ENCODE measurements at places on chromosomes 11 and 22. TPM values are rescaled to one million over a fixed set of nuclear protein-coding genes. Genes with fewer than 3 reads are reported as not detected.

DNA sequence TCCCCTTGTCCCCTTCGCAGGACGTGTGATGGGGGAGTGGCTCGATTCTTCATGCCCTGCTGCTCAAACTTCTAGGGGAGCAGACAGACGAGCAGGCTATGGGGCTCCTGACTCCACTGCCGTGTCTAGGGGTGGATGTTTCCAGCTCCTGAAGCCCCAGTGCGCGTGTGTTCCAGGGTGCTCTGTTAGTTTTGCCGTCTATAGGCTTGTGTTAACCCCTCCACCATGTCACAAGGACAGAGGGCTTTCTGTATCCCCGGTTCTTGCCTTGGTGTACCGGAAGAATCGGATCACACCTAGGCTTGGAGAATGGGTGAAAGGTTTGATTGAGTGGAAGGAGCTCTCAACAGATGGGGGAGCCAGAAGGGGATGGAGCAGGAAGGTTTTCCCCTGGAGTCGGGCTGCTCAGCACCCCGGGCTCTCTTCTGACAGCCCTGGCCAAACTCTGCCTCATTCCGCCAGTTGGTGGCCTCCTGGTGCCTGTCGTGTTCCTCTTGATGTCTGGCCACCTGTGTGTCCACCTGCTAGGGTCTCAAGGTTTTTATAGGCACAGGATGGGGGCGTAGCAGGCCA is 810.7 kb downstream of the BRD1 start:
- H3K36me3 ChIP-seq, result no peaks in the 10 kb centered on the region
- H3K27me3 ChIP-seq, result no peaks in the 10 kb centered on the region
- DNase-seq, result no peak
- H3K4me3 ChIP-seq, result no peak overlapping the region

The SCGB1D1 gene
- not detected for total RNA-seq

- no peaks in the 10 kb centered on the region for H3K27me3 ChIP-seq
- no peaks in the 10 kb centered on the region for H3K36me3 ChIP-seq
- no peak for DNase-seq
- no peak overlapping the region for H3K4me3 ChIP-seq
- H3K4me1 ChIP-seq, result no peaks in the 10 kb centered on the region
- H3K27ac ChIP-seq, result no peak overlapping the region
Measured at GRCh38 chr11:69912161-69912910, 93.1 kb upstream of the FGF3 start.

GRCh38 chr11:16987205-16987568 is 27.0 kb downstream of the PLEKHA7 start:
- H3K36me3 ChIP-seq, result no peaks in the 10 kb centered on the region
- no peak overlapping the region for H3K4me3 ChIP-seq
- H3K27ac ChIP-seq, result no peak overlapping the region
- H3K4me1 ChIP-seq, result peaks cover 21% of the 10 kb centered on the region
- DNase-seq, result no peak

- no peak overlapping the region for H3K27ac ChIP-seq
- H3K27me3 ChIP-seq, result no peaks in the 10 kb centered on the region
- no peak for DNase-seq
Measured at GRCh38 chr11:70244698-70245097, 25.8 kb upstream of the PPFIA1 start.

The ACTN3 gene
- total RNA-seq, result 0.20 TPM

- H3K27ac ChIP-seq, result no peak overlapping the region
- H3K36me3 ChIP-seq, result no peaks in the 10 kb centered on the region
- no peaks in the 10 kb centered on the region for H3K27me3 ChIP-seq
Measured at GRCh38 chr11:115458877-115459276, 45.3 kb downstream of the CADM1 start.

- H3K27me3 ChIP-seq, result no peaks in the 10 kb centered on the region
- H3K4me1 ChIP-seq, result no peaks in the 10 kb centered on the region
- H3K36me3 ChIP-seq, result no peaks in the 10 kb centered on the region
- H3K4me3 ChIP-seq, result no peak overlapping the region
Measured at GRCh38 chr11:79083352-79083751, 357.5 kb downstream of the TENM4 start.

DNA sequence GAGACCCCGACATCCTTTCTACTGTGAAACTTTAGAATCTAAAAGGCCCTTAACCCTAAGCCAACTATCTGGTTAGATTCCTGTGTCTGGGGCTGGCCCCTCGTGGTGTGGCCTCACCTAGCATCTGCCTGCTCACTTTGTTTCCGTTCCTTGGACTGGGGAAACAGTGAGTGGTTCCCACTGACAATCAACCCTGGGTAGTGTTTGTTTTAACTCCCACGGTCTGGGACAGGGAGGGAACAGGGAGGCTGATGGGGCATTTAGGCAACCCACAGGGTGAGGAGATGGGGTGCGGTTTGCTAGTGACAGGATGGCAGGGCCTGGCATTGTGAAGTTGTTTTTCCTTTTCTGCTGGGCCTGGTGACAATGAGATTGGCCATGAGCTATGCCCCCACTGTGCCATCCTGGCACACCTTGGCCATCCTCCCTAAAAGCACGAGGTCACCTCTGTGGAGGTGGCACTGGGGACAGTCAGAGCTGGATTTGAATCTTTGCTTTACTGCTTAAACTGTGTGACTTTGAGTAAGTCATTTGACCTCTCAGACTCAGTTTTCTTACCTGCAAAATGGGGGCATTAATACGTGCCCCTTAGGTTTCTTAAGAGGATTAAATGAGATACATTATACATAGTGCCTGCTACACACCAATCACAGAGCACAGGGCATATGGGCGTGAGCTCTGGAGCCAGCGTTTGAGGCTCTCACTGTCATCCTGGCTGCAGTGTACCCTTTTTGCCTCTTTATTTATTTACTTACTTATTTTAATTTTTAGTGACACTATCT is 31.4 kb downstream of the CHRDL2 start:
- no peaks in the 10 kb centered on the region for H3K36me3 ChIP-seq
- H3K4me1 ChIP-seq, result no peaks in the 10 kb centered on the region
- H3K27me3 ChIP-seq, result no peaks in the 10 kb centered on the region
- no peak overlapping the region for H3K27ac ChIP-seq
- no peak overlapping the region for H3K4me3 ChIP-seq
- no peak for DNase-seq

DNA sequence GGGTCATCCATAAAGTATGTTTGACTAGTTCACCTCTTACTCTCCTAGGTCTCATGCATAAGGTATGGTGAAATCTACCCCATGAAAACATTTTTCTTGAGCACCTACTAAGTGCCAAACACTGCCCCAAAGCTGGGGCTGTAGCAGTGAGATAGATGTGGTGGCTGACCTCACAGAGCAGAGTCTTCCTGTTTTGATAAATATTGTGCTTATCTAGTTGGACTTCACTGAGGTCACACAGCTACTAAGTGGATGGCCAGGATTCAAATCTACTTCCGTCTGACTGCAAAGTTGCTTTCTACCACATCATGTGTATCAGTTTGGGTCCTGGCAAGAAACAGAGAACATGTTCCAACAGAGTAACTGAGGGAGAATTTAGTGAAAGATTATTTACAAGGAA is 6.4 kb upstream of the HTATIP2 start:
- no peak overlapping the region for H3K4me3 ChIP-seq
- H3K27me3 ChIP-seq, result no peaks in the 10 kb centered on the region
- H3K36me3 ChIP-seq, result no peaks in the 10 kb centered on the region

The NAALADL1 gene
- 23.4 TPM for total RNA-seq

The HEPHL1 gene
- not detected for total RNA-seq

The RASGRP2 gene
- 440 TPM for total RNA-seq

- H3K36me3 ChIP-seq, result no peaks in the 10 kb centered on the region
- no peak overlapping the region for H3K4me3 ChIP-seq
- peaks cover 84% of the 10 kb centered on the region for H3K4me1 ChIP-seq
- no peak for DNase-seq
- H3K27me3 ChIP-seq, result no peaks in the 10 kb centered on the region
- H3K27ac ChIP-seq, result no peak overlapping the region
Measured at GRCh38 chr11:47510209-47510608, 42.7 kb downstream of the CELF1 start.

The MPZL2 gene
- total RNA-seq, result 2.9 TPM

DNA sequence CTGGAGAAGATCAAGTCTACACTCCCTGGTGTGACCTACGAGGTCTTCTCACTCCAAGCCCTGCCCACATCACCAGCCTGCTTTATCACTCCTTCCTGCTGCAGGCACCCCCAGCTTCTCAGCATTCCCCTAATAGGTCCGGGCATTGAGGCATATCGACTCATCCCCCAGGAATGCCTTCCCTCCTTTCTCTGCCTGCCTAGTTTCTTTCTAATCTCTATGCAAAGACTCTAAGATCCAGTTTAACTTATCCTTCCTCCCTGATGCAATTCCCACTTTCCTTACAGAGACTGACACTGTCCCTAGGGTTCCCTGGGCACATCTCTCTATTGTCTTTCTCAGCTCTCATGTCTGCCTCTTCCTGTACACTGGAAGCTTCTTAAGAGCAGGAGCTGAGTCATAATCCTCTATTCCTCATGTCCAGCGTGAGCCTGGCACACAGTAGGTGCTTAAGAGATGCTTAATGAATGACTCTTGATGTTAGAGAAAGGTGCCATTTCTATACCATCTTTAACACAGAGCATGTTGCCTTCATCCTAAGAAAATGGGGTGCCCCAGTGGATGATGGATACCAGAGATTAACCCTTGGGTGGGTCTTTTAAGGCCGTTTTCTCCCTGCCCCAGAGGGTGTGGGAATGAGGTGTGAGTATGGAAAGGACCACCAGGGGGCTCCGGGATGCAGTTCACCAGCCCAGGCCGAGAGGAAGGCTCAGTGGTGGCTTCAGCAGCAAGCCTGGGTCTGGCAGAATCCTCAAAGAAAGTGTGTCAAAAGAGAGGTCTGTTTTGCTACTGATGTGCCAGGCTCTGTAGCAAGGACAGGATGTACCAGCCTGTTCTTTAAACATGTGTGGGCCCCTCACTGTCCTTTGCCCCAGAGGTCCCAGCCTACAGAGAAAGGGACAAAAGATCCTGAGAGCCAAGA is 34.7 kb downstream of the PARVA start:
- no peaks in the 10 kb centered on the region for H3K4me1 ChIP-seq
- H3K4me3 ChIP-seq, result no peak overlapping the region
- no peak overlapping the region for H3K27ac ChIP-seq
- DNase-seq, result peak; percentile 20

DNA sequence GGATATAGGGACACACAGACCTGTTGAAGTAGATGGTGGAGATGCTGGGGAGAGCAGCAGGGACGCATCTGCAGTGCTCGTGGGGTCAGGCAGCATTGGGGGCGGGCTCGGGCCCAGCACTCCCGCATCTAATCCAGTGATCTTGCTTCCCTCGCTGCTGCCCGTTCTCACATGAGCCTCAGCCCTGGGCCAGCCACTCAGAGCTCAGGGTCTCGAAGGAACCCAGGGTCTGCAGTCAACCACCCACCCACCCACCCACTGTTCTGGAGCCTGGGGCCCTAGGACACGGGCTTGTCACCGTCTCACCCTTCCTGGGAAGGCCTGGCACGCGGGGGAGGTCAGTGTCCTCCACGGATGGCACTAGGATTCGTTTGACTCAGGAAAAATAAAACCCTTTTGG is 406.0 kb downstream of the TBC1D22A start:
- DNase-seq, result no peak
- no peak overlapping the region for H3K27ac ChIP-seq
- H3K4me1 ChIP-seq, result no peaks in the 10 kb centered on the region
- H3K36me3 ChIP-seq, result no peaks in the 10 kb centered on the region
- no peaks in the 10 kb centered on the region for H3K27me3 ChIP-seq
- no peak overlapping the region for H3K4me3 ChIP-seq

GRCh38 chr11:74638869-74639268 is 46.5 kb downstream of the POLD3 start:
- peaks cover 30% of the 10 kb centered on the region for H3K36me3 ChIP-seq
- no peak for DNase-seq
- no peak overlapping the region for H3K4me3 ChIP-seq

Data from CD4-positive, alpha-beta memory T cell (primary cell).